ENCODE measurements at places on chromosomes 13 and 19.

- DNase-seq = no peak
Observed at GRCh38 chr13:32098272-32098671, 66.7 kb downstream of the FRY start.

DNA sequence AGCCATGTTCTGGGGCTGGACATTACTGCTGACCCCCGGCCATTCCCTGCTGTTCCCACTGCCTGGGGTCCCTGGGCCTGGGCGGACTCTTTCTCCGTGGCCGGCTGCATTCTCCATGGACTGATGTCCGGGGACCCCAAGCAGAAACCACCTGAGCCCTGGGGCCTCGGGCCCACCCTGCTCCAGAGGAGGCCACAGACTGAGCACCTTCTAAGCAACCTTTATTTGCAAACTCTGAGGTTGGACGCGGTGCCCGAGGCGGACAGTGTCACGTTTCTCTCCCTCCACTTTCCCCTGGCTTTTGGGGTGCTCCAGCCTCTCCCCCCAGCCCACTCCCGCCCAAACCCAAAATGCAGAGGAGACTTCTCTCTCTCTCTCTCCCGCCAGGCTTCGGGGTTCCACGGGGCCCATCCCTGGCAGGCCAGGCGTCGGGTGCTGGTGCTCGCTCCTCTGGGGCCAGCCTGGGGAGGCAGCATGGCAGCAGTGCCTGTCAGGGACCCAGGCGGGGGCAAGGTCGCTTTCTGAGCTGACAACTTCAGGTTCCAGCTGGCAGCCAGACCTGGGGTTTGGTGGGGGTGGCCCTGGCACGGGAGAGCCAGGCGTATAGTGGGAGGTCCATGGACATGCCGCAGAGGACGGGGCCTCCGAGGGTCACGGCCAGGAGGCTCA is 2.3 kb upstream of the C19orf25 start:
- no peak for DNase-seq

- DNase-seq = no peak
Observed at GRCh38 chr13:56659041-56659471, 481.7 kb upstream of the PRR20A start.

GRCh38 chr19:44737238-44738071 is 11.1 kb upstream of the BCL3 start:
- no peak for DNase-seq

GRCh38 chr19:5809469-5809868 is 4.6 kb downstream of the NRTN start:
- DNase-seq = no peak

GRCh38 chr19:32800191-32800590 is 69.4 kb downstream of the SLC7A9 start:
- no peak for DNase-seq

DNA sequence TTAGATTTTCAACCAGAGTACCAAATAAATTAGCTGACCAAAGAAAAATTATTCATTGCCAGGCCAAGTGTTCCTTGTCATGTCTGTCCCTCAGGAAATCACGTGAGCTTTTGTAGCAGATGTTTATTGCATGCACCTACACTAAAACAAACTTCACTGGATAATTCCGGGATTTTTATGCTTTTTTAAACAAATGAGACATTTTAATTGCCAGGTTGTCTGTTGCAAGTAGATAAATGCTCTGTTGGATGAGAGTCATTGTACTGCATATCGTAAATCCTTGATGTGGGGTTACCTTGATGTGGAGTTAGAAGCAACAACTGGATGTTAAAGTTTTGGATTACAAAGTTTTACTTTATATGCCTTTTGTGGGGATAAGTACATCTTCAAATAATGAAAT is 1187.7 kb upstream of the PCDH9 start:
- no peak for DNase-seq

GRCh38 chr19:5814852-5815246 is 10.0 kb downstream of the NRTN start:
- no peak for DNase-seq

DNA sequence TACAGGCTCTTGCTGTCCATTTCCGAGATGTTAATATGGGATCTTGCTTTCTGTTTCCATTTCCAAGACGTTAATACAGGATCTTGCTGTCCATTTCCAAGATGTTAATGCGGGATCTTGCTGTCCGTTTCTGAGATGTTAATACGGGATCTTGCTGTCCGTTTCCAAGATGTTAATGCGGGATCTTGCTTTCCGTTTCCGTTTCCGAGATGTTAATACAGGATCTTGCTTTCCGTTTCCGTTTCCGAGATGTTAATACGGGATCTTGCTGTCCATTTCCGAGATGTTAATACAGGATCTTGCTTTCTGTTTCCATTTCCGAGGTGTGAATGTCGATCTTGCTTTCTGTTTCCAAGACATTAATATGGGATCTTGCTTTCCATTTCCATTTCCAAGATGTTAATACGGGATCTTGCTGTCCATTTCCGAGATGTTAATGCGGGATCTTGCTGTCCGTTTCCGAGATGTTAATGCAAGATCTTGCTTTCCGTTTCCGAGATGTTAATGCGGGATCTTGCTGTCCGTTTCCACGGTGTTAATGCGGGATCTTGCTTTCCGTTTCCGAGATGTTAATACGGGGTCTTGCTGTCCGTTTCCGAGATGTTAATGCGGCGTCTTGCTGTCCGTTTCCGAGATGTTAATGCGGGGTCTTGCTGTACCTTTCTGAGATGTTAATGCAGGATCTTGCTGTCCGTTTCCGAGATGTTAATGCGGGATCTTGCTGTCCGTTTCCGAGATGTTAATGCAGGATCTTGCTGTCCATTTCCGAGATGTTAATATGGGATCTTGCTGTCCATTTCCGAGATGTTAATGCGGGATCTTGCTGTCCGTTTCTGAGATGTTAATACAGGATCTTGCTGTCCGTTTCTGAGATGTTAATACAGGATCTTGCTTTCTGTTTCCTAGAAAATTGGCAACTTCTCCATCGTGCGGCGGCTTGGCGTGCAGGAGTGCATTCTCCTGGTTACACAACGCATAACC is 38.3 kb downstream of the PEX11G start:
- DNase-seq = no peak

GRCh38 chr19:35162471-35163326 is 8.2 kb downstream of the FXYD5 start:
- no peak for DNase-seq

- DNase-seq = no peak
Observed at GRCh38 chr19:867301-867793, 7.9 kb downstream of the CFD start.

Data from GM19239 (cell line).